ENCODE measurements at places on chromosomes 5 and 9.

DNA sequence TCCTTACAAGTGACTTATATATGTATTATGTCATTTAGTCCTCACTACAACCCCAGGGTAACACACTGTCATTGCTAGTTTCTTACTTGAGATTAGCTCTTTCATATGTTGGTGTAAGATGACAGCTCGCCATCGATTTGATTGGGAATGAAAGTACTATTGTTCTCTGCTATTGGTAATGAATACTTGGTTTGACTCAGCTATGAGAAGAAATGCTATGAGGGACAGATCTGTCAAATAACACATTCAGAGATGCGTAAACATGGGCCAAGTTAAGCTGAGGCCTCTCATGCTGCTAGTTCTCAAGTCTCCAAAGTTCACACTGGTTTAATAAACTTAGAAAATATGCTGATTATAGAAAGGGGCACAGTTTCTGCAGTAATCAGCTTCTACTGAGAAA lies 142.7 kb downstream of the SGCD start:
- DNase-seq = no peak

DNA sequence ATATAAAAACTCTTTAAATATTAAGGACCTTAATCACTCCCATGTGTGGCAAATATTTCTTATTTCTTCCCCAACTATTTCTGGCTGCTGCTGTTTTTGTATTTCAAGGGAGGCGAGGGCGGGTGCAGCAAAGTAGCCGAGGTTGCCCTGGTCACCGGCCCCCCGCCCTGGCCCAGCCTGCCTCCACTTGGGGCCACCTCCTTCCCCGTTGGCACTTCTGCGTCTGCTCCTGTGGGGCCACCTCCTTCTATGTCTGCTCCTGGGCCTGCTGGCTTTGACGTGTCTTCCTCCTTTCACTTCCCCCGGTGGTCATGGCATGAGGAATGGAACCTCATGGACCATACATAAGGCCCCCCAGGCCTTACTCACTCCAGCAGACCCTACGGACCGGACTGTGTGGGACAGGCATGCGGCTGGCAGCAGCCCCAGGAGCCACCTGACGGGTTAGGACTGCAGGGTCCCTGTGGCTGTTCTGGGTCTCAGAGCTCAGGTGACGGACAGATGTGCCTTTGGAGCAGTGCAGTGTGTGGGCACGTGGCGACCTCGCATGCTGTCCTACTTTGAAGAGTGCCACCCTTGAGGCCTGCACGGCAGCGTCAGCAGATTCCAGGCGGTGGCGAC lies 5.8 kb upstream of the ENTPD8 start:
- DNase-seq = no peak

GRCh38 chr5:21452449-21452848 lies 1400.7 kb downstream of the CDH12 start:
- no peak for DNase-seq

GRCh38 chr5:51389577-51390463 lies 6.6 kb downstream of the ISL1 start:
- DNase-seq = no peak

GRCh38 chr9:29999645-30000044 lies 2384.8 kb upstream of the ACO1 start:
- no peak for DNase-seq

- no peak for DNase-seq
Observed at GRCh38 chr5:107341376-107342084, 329.2 kb downstream of the EFNA5 start.

DNA sequence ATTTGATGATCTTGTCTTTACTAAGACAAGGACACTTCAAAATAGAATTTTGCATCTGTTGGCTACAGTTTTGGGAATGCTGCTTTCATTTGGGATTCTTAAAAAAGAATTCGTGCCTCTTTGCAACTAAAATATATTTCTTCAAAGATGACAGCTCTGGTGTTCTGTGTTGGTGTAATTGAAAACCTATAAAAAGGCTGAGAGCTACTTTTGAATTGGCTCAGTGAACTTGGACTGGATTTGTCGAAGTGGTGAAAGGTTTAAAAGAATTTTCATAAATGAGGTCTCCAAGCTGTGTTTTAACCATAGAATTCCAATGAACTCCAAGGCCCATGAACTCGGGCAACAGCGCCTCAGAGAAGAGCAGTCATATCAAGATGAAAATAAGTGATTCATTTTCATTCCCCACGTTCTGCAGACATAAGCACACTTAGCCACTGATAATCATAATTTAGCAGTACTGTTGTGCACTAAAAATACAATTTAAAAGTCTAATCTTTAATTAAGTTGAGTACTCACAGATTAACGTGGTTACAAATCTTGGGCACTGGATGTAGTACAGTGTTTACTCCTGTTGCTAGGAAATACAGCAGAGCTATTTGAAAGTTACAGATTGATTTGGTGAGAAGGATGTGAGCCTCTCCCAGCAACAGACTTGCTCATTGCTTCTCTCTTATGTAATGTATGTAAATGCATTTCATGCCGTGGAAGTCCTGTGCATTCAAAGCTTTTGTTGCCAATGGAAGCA lies 10.9 kb downstream of the SNCAIP start:
- DNase-seq = no peak

- DNase-seq = no peak
Observed at GRCh38 chr5:61120534-61120933, 41.7 kb downstream of the SMIM15 start.

DNA sequence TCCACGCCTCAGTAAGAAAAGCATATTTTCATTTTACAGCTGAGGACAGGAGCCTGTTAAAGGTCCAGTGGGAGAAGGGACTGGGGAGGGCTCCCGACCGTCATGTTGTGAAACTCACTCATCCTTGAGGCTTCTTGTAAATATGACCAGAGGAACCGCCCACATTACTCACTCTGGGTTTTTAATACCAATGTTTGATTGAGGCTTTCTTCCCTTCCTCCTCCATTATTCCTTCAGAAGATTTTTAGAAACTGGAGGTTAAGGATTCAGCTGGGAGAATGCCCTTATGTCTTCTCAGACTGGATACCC lies 61.4 kb upstream of the GLRX start:
- no peak for DNase-seq

DNA sequence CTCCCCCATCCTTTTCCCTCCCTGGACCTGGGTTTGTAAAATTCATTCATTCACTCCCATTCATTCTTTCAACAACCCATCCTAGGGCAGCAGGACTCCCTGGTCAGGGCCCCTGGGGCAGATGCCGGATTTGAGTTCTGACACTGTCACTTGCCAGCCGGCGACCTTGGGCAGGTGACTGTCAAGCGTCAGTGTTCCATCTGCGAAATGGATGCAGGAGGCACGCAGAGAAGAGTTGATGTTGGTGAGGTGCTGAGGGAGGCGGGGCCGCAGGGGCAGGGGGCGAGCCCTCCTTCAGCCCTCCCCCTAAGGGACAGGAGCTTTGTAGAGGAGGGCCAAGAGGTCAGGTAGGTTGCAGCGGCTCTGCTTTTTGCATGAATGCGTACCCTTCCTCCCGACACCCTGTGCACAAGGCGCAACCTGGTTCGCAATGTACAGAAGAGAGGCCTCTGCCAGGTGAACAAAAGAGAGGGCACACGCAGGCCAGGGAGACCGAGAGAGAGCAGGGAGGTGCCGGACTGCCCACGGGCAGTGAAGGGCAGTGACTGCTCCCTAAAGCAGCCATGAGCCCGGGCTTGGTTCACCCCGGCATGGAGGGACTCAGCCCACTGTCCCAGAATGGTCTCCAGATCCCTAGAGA lies 128.1 kb downstream of the BARX1 start:
- DNase-seq = no peak

- no peak for DNase-seq
Observed at GRCh38 chr5:82387001-82387818, 109.1 kb upstream of the RPS23 start.
